ENCODE measurements at places on chromosomes 5 and 9.

GRCh38 chr5:32869216-32869615 lies 158.1 kb downstream of the NPR3 start:
- no peak for DNase-seq

GRCh38 chr9:85895685-85896084 lies 45.3 kb upstream of the NAA35 start:
- no peak for DNase-seq

DNA sequence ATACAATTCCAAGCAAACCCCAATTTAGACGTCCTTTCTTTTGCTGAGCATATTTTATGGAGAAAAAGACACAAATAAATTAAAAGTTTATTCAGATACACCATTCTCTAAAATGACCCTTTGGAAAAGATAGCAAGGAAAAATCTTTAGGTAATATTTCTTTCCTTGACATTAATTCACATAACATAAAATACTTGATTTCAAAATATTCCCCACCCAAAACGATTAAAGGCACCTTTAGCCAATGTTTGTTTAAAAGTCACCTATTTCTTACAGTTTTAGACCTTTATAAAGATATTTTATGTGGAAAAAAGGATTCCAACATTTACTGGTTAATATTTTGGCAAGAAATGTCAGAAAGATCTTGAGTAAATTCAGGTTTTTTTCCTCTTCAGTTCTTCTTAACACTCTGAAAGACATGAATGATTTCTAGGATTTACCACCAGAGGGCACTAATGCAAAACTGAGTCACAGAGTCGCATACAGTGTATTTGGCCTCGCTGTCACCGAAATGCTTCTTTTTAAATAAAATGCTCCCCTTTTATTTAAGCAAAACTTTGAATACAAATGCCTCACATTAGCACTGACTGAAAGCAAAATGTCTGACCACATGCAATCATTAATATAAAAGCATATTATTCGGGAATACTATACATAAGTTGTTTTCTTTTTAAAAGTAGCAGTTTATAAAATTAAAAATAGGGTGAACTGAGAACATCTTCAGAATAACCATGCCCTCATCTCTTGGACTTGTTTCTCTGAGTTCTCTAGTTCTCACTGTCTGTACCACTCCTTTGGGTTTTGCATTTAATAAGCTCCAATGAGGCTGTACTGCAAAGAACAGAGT lies 122.5 kb downstream of the SLC1A3 start:
- DNase-seq, result no peak

DNA sequence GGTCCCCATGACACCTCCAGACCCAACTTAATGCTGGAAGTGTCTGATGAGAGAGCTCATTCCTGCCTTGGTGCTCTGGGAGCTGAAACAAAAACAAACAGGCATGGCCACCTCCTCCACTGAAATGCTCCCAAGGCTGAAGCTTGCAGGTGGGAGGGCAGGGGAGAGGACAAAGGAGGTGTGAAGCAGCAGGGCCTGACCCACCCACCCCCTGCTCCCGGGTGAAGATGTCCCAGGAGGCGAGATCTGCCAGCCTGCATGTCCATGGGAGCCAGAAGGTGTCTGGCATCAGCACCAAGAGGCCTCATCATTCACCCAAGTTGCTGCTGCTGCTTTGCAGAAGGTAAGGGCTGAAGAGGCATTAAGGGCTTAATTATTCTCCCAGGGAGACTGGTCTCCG lies 4.2 kb upstream of the CCIN start:
- DNase-seq, result no peak

- no peak for DNase-seq
Observed at GRCh38 chr9:98345011-98345410, 89.6 kb upstream of the TBC1D2 start.

GRCh38 chr9:88733651-88734421 lies 198.9 kb downstream of the NXNL2 start:
- no peak for DNase-seq

DNA sequence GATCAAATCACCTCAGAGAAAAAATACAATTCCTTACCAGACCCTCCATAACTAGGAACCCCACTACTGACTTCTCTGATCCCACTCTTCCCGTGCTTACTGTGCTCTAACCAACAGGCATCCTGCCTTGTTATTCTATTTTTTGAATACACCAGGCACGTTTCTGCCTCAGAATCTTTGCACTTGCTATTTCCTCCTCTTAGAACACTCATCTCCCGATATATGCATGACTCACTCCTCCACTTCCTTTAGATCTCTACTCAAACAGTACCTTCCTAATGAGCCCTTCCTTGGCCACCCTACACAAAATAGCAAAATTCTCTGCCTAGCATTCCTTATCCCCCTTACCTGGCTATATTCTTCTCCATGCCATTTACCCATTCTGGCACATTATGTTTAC lies 43.9 kb downstream of the MAPKAP1 start:
- DNase-seq, result no peak

DNA sequence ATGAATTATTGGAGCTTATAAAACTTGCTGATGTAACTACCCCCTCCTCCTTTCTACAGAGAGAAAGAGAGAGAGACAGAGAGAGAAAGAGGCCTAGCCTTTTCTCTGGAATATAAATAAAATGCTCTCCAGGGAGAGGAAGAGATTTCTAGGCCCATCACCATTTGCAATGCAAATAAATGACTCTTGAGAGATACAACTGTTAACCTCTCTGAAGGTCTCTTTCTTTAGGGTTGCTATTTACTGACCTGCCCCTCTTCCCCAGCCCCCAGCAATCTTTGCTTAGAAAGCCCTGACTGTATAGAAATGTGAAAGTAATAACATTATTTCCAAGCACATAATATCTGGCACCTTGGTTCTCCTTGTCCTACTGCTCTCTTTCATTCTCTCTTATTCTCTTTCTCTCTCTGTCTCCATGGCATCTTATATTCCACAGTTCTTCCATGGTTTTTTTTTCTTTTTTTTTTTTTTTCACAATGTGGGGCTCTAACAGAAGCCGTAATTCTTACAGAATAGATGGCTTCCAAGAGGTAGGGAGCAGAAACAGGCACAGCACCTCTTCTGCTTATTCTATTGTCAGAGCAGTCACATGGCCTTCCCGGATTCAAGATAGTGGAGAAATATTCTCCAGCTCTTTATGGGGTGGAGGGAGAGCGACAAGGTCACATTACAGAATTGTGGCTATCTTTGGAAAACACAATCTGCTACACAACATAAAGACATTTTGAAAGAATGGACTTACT lies 1087.9 kb upstream of the NUDT12 start:
- no peak for DNase-seq

- no peak for DNase-seq
Observed at GRCh38 chr9:33932078-33932807, 115.3 kb downstream of the UBE2R2 start.

- no peak for DNase-seq
Observed at GRCh38 chr5:116423141-116423540, 151.5 kb downstream of the SEMA6A start.

GRCh38 chr5:53343187-53343586 lies 137.2 kb upstream of the FST start:
- DNase-seq, result no peak

DNA sequence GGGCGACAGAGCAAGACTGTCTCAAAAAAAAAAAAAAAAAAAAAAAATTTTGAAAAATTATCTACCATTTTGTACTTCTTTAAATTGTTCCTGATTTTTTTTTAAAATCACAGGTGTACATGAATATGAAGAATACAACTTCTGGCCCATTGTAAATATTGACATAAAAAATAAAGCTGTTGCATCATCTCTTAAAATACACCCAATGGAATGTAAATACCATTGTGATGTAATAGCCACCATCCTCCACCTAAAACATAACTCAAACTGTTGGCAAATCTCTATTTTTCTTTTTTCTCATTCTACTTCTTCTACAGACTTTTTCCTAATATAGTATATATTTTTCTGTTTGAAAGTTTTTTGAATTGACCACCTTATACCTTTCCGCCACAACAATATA lies 61.0 kb upstream of the TEX48 start:
- no peak for DNase-seq

DNA sequence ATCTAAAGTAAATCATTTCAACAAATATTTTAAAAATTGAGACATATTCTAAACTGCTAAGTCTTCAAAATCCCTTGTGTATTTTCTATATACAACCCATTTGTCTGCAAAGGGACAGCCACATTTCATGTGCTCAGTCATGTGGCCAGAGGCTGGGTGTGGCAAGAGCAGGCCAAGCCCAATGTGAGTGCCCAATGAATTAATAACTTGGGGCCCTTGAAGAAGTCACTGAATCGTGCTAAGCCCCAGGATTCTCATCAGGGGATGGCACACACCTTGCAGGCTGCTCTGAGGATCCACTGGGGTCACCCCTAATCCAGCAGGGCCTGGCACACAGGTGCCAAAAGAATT lies 78.2 kb upstream of the SMIM23 start:
- no peak for DNase-seq

DNA sequence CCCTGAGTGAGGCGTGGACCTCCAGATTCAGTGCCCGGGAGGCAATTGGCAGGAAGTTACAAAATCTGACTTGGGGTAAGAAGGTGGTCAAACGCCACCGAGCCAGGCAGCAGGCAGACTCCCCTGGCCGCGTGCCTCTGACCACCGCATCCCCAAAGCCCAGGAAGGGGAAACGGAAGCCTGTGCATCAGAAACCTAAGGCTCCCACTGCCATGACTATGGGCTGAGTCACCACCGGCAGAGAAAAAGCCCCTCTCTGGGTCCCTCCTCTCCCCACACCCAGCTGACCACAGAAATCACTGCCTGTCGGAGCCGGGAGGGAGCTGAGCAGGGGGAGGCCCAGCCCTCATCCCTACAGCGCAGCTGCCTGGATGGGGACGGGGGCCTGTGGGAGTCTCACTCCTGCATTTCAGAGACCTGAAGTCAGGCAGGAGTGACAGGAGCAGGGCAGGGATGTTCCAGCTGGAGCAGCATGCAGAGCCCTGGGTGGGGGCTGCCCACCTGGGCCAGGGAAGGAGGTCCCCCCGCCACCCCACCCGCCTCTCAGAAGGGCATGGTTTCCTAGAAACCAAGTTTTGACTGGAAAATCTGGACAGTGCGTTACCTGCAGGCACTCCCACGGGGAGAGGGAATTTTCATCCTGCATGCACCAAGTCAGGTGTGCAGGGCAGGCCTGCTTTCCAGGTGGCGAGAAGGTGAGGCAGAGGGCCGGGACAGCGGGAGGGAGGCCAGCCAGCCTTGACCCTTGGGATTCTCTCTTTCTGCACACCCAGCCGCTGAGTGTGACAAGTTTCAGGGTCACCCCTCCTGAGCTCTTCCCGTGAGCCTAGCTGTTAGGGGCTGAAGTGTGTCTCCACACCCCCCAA lies 68.2 kb downstream of the LRSAM1 start:
- peak; percentile 74 for DNase-seq
